ENCODE measurements at places on chromosomes 4 and X. TPM values are rescaled to one million over a fixed set of nuclear protein-coding genes. Genes with fewer than 3 reads are reported as not detected.

The EREG gene
- total RNA-seq, result 1.1 TPM

DNA sequence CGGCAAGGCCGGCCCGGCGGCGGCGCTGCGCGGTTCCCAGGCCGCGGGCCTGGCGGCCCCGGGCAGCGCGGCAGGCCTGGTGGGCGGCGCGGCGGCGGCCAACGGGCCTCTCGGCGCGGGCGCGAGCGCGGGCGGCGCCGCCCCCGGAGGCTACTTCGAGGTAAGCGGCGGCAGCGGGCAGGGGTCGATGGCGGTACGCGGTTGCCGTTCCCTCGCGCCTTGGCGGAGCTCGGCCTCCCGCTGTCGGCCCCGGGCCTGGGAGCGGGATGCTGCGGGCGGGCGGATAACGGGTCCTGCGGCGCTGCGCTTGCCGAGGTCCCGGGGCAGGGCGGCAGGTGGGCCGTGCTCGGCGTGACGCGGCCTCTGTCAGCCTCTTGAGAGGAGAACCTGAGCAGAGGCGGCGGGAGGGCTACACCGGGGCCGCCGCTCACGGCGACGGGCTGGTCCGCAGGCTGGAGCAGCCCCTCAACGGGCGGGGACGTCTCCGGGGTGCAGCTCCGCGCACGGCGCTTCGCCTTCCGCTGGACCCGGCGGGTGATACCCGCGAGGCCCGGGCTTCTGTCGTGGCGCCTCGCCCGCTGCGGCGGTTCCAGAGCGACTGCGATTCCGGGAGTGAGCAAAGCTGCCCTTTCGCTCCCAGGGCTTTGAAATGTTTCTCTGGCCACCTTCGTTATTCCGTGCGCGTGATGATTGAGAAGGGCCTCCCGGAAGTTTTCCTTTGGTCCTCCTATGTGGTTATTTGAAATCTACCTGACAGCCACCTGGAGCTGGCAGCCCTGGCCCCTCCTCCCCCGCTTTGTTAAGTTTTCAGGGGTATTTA lies 774 bp downstream of the FAM193A start:
- DNase-seq, result peak; percentile 69
- H3K4me1 ChIP-seq, result peaks cover 27% of the 10 kb centered on the region
- peak overlapping the region; percentile 88 for H3K27ac ChIP-seq
- H3K36me3 ChIP-seq, result no peaks in the 10 kb centered on the region
- H3K27me3 ChIP-seq, result no peaks in the 10 kb centered on the region

GRCh38 chr4:26632916-26633315 lies 49.0 kb downstream of the TBC1D19 start:
- no peaks in the 10 kb centered on the region for H3K27me3 ChIP-seq
- H3K27ac ChIP-seq, result no peak overlapping the region
- DNase-seq, result no peak
- H3K36me3 ChIP-seq, result no peaks in the 10 kb centered on the region

The CT45A3 gene
- total RNA-seq, result not detected

DNA sequence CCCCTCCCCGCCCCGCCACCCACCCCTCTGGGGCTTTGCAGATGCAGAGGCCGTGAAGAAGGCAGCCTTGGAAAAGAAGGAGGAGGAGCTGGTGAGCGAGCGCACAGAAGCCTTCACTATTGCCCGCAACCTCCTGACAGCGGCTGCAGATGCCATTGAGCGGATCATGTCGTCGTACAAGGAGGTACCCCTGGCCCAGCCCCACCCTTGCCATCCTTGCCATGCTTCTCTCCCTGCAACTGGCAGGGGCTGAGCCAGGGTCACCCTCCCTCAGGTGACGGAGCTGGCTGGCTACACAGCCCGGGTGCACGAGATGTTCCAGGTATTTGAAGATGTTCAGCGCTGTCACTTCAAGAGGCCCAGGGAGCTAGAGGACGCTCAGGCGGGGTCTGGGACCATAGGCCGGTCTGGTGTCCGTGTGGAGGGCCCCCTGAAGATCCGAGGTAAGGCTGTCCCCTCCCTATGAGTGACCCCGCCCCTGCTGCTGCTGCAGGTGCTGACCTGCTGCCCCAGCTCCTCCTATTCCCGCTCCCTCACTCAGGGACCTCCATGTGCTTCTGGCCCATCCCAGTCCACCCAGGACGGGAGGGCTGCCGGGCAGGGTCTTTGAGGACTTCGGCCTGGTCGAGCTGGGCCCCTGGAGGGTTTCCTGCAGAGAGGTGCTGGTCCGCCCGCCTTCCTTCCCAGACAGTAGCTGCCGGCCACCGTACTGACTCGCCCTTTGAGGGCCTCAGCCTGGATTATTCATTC lies 11.6 kb downstream of the ABCD1 start:
- no peaks in the 10 kb centered on the region for H3K4me1 ChIP-seq
- no peak for DNase-seq
- peak overlapping the region; percentile 67 for H3K27ac ChIP-seq
- H3K4me3 ChIP-seq, result no peak overlapping the region
- no peaks in the 10 kb centered on the region for H3K36me3 ChIP-seq

The DYNLT3 gene
- total RNA-seq, result 8.8 TPM

DNA sequence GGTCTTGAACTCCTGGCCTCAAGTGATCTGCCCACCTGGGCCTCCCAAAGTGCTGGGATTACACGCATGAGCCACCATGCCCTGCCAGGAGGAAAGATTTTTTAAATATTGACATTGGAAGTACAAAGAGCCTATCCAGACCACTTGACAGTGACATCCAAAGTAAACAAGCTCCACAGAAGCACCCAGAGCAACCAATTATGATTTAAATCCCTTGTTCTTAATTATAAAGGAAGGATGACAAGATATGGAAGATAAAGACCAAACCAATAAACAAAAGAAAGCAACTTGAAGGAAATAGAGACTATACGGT lies 27.7 kb upstream of the RPL34 start:
- no peak for DNase-seq
- no peak overlapping the region for H3K4me3 ChIP-seq
- H3K4me1 ChIP-seq, result no peaks in the 10 kb centered on the region
- H3K36me3 ChIP-seq, result no peaks in the 10 kb centered on the region
- H3K27me3 ChIP-seq, result no peaks in the 10 kb centered on the region
- H3K27ac ChIP-seq, result no peak overlapping the region

DNA sequence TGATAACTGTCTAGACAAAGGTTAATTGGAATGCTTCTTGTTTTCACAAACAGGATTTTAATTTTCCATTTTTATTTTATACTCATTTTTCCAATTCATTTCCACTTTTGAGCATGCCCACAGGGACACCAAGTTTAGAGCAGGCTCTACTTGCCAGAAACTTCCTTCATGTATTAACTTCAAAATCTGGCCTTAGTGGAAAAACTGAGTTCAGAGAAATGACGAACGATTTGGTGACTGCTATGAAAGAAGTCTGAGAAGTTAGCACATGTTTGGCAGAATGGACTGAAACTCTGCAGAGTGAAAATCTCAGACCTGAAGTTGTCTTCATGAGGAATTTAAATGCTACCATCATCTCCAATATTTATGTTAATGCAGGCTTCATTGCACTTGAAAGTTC lies 214.1 kb downstream of the THOC2 start:
- no peaks in the 10 kb centered on the region for H3K27me3 ChIP-seq
- no peak overlapping the region for H3K27ac ChIP-seq
- H3K36me3 ChIP-seq, result no peaks in the 10 kb centered on the region
- H3K4me3 ChIP-seq, result no peak overlapping the region
- DNase-seq, result no peak

Data from Peyer's patch (tissue), 4 donors.